Endothelial cell of umbilical vein (primary cell): ENCODE measurements at places on chromosomes 7 and 10. TPM values are rescaled to one million over a fixed set of nuclear protein-coding genes. Genes with fewer than 3 reads are reported as not detected.

GRCh38 chr10:61837755-61838171 is 63.7 kb upstream of the ARID5B start:
- H3K36me3 ChIP-seq, result no peaks in the 10 kb centered on the region
- H3K27me3 ChIP-seq, result no peaks in the 10 kb centered on the region
- H3K4me3 ChIP-seq, result peak overlapping the region; percentile 34

DNA sequence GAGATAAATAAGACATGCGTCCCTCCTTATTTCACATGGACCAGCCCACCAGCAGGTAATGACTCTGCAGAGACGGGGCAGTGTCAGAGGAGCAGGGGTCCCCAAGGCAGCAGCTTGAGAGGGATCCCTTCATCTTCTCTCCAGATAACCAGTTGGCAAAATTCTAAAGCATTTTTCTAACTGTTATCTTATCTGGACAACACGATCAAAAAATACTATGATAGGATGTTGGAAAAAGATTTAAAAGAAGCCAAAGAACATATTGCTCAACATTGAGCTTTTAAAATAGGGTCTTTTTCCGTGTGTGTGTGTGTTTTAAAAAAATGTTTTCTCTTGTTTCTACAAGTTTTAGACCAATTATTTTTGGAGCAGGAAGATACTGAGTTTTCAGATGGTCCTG is 641.2 kb downstream of the SDK1 start:
- H3K4me1 ChIP-seq, result no peaks in the 10 kb centered on the region
- H3K36me3 ChIP-seq, result no peaks in the 10 kb centered on the region
- H3K27me3 ChIP-seq, result no peaks in the 10 kb centered on the region
- no peak for DNase-seq

Gene HOXA11
- total RNA-seq, result 15.2 and 16.7 TPM in 2 replicates

DNA sequence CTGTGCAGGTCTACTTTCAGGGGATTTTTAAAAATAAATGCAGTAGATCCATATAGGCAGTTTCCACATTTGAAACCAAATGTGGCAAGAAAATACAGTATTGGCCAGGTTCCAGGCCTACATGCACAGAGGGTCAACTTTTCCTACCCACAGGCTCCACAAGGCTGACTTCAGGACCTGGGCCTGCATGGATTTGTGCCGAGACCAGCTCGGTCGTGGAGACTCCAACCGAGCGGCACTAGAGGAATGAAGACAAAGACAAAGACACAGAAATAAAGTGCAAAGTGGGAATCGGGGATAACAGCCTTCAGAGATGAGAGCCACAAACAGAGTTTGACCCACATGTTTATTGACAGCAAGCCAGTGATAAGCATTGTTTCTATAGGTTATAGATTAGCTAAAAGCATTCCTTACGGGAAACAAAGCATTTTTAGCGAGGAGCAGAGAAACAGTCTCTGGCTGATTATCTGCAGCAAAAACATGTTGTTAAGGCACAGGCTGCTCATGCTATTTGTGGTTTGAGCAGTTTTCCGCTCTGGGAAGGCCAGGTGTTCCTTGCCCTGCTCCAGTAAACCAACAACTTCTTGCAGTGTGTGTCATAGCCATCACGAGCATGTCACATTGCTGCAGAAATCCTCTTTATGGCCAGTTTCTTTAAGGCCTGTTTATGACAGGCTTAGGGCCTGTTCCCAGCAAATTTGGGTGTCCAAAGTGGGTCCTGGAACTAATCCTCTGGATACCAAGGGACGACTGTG is 52.6 kb downstream of the ZNF37A start:
- no peaks in the 10 kb centered on the region for H3K4me1 ChIP-seq
- H3K27ac ChIP-seq, result no peak overlapping the region
- H3K36me3 ChIP-seq, result no peaks in the 10 kb centered on the region
- DNase-seq, result no peak
- H3K27me3 ChIP-seq, result no peaks in the 10 kb centered on the region

GRCh38 chr10:66980246-66980815 is 54.5 kb downstream of the LRRTM3 start:
- no peak for DNase-seq
- no peaks in the 10 kb centered on the region for H3K4me1 ChIP-seq

DNA sequence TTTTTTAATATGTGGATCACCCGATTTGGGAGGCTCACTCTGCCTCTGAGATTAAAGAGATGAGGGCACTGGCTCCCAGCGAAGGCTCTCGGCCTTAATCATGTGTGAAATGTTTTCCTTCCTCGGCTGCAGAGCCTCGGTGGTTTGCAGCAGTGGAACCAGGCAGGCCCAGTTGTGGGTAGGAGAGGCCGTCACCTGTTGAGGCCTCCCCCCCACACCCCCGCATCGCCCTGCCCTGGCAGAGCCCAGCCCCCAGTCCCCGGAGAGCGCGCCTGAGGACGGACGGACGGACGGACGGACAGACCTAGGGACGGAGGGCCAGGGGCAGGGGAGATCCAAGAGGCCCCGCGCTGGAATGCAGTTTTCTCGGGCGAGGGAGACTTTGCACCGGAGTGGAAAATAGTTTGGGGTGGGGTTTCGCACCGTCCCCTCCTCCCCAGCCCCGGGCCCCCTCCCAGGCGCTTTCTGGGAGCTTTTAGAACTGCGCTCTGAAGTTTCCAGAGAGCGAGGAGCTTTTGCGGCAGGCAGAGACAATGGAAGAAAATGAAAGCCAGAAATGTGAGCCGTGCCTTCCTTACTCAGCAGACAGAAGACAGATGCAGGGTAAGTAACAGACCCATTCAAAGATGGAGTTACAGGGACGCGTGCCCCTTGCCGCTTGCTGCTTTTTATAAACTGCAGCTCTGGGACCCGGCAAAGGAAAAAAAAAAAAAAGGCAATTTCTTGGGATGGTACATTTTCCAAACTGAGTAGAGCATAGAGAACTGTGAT is at the start of gene KIAA1217:
Gene KIAA1217 (plus strand): TSS at position 478 of the 771 bp plus-strand sequence. CDS start 56 bp downstream, at position 534.
- H3K27me3 ChIP-seq, result no peaks in the 10 kb centered on the region
- H3K4me1 ChIP-seq, result no peaks in the 10 kb centered on the region
- H3K4me3 ChIP-seq, result no peak within 1 kb of the TSS
- H3K36me3 ChIP-seq, result no peaks in the 10 kb centered on the region
- DNase-seq, result peak; percentile 7
